T47D (cell line): ENCODE measurements at places on chromosomes 12 and 14.

- DNase-seq = peak; percentile 96
Observed at GRCh38 chr12:107317751-107318555, 224.6 kb upstream of the CRY1 start.

GRCh38 chr12:79360936-79361335, 329.8 kb downstream of the PAWR start:
- no peak for DNase-seq

- no peak for DNase-seq
Observed at GRCh38 chr12:124004233-124004875, 31.3 kb downstream of the ZNF664 start.

DNA sequence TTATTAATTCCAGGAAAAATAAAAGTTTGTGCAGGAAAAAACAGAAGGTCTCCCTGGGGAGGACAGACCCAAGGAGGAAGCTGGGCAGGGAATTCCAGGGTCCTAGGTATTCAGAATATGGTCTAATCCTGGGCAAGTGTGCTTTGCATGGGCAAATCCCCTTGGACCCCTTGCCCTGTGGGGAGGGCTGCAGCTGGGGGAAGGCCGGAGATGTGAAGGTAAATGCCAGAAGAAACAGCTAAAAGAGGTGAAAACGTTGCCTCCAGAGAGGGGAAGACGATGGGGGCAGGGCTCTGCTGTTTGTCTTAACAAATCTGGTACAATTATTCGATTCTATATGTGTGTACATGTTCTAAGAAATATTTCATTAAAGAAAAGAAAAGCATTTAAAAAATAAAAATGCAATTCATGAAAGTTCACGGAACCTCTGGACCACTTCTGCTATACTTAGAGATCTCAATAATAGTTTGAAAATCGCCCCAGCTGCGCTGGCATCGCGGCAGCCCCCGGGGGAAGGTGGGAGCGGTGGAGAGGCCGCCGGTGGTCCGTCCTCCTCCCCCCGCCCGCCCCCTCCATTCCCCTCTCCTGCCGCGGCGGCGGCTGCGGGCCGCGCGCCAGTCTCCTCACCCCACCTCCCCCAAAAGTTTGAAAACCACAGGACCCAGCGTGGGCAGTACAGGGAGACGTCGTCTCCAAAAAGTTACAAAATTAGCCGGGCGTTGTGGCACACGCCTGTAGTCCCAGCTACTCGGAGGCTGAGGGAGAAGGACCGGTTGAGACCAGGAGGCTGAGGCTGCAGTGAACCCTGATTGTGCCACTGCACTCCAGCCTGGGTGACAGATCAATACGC, 1.5 kb upstream of the PRPF40B start:
- DNase-seq = no peak

GRCh38 chr12:22658214-22658613, 33.2 kb downstream of the ETNK1 start:
- DNase-seq = no peak

GRCh38 chr12:57625261-57626032, 7.6 kb downstream of the B4GALNT1 start:
- DNase-seq = no peak

DNA sequence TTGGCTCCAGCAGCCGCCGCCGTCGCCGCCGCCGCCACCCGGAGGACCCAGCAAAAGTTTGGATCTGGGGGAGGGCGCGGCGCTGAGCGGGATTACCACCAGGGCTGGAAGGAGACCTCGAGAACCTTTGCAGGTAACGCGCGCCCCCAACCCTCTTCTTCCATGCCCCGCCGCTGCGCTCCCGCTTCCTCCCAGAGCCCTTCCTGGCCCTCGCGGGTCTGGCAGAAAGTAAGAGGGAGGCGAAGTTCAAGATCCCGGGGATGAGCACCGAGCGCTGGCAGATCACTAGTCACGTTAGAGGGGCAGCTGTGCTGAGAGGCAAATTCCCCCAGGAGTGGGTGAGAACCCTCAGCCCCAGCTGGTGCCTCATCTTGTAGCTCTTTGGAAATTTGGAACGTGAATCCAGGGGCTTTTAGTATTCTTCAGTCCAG, 3.9 kb downstream of the FLRT2 start:
- no peak for DNase-seq

GRCh38 chr12:109202770-109203169, 86.4 kb downstream of the ACACB start:
- no peak for DNase-seq

DNA sequence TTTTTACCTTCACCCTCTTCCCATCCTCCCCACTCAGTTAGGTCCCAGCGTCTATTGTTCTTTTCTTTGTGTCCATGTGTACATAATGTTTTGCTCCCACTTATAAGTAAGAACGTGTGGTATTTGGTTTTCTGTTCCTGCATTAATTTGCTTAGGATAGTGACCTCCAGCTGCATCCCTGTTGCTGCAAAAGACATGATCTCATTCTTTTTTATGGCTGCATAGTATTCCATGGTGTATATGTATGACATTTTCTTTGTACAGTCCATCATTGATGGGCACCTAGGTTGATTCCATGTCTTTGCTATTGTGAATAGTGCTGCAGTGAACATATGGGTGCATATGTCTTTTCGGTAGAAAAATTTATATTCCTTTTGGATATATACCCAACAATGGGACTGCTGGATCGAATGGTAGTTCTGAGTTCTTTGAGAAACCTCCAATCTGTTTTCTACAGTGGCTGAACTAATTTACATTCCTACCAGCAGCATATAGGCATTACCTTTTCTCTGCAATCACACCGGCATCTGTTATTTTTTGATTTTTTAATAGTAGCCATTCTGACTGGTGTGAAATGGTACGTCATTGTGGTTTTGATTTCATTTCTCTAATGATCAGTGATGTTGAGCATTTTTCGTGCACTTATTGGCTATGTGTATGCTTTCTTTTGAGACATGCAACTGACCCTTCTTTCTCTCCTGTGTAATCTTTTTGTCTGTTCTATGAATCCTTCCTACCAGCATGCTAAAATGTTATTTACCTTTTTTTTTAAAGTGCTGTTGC, 279.7 kb upstream of the AMIGO2 start:
- DNase-seq = no peak

GRCh38 chr12:33357181-33357580, 82.4 kb downstream of the SYT10 start:
- DNase-seq = no peak

GRCh38 chr12:116087399-116087798, 190.1 kb downstream of the MED13L start:
- DNase-seq = no peak

- no peak for DNase-seq
Observed at GRCh38 chr12:71469258-71469750, 29.7 kb downstream of the LGR5 start.

- DNase-seq = peak; percentile 93
Observed at GRCh38 chr14:95516554-95517181, at the start of gene SYNE3. SYNE3 (minus strand) TSS chr14:95516650; CDS start chr14:95475821, 40,829 bp downstream.

DNA sequence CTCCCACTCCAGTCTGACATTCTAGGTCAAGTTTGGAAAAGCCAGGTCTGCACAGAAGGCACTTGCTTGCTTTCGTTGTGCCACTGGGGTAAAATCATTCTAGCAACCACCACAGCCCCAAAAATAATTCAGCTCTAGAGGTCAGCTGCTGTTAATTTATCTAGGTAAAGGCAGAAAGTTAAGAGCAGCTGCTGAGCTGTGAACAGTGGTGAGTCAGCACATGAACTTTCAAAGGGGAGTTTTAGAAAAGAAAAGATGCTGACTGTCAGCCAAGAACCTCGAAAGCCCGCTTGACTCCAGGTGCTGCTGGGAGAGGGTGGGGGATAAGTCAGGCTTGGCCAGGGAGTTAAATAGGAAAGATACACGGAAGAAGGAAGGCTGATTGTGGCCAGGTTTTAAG, 12.7 kb downstream of the CCDC197 start:
- no peak for DNase-seq

- no peak for DNase-seq
Observed at GRCh38 chr12:121781484-121781997, 11.9 kb downstream of the RHOF start.

DNA sequence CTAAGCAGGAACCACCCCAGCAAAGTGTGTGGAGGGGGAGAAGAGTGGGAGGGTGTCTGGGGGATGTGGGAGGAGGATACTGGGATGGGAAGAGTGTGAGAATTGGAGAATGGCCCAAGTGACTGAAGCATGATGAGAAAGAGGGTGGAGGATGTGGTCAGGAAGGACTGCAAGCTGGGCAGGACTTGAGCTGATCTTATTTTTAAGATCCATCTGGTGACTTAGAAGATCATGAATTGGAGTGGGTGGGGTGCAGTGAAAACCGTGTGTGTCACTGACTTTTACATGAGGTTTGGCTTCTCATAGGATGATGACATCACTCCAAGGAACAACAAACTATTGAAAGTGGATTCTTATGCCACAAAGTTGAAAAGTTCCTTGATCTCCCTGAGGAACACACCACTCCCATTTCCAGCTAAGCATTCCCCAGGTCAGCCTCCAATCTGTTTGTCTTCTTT, 287.5 kb downstream of the GALC start:
- DNase-seq = no peak

DNA sequence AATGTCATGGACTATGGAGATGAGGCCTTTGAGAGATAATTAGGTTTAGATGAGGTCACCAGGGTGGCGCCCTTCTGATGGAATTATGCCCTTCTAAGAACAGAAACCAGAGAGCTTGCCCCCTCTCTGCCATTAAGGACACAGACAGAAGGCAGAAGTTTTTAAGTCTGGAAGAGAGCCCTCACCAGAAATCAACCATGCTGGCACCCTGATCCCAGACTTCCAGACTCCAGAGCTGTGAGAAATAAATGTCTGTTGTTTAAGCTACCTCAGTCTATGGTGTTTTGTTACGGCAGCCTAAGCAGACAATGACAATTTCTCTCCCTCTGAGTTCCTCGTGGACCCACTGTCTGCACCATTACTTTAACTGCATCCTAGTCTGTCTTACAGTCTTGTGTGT, 382.0 kb downstream of the GXYLT1 start:
- no peak for DNase-seq

DNA sequence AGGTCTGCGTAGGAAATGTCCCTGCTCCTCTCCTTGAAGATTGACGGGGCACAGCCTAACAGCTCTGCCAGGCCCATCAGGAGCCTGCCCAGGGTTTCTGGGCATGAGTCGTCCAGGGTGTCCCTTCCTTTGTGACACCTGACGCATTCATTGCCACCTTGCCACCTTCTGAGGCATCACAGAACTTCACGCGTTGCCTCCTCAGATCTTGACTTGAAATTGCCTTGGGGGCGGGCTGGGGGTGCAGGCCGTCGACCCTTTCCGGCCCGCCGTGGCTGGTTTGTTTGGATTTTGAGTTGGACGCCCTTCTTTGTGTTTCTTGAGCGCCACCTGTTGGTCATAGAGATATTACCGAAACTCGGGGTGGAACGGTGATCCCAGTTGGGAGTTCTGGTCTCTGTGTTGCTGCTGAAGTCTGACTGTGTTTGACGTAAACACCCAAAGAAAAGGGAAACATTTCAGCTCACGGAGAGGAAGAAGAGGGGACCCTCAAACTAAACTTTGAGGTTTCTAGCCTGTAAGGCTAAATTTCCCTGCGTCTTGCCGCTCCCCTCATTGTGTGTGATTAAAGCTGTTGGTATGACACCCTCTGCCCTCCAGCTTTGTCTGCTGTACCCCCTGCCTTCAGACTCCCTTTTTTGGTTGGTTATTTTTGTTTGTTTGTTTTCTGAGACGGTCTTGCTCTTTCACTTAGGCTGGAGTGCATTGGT, 44.6 kb downstream of the MLXIP start:
- DNase-seq = peak; percentile 83

DNA sequence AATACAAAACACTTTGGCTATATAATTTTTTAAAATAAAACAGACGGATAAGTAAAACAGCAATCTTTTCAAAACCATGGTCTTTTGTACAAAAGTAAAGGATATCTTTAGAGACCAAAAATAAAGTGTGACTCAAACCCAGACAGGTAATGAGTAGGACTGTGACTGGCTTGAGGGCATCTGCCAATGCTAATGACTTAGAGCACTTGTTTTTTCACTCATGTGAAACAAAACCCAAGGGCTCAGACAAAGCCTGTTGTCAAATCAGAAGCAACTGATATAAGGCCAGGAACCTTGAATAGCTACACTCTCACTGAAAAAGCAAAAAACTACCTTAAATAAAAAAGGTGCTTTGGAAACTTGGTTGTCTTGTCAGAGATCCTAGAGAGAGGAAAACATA, 357.4 kb downstream of the TMEM117 start:
- no peak for DNase-seq

GRCh38 chr14:73775339-73776193, 61.4 kb upstream of the PNMA1 start:
- no peak for DNase-seq

DNA sequence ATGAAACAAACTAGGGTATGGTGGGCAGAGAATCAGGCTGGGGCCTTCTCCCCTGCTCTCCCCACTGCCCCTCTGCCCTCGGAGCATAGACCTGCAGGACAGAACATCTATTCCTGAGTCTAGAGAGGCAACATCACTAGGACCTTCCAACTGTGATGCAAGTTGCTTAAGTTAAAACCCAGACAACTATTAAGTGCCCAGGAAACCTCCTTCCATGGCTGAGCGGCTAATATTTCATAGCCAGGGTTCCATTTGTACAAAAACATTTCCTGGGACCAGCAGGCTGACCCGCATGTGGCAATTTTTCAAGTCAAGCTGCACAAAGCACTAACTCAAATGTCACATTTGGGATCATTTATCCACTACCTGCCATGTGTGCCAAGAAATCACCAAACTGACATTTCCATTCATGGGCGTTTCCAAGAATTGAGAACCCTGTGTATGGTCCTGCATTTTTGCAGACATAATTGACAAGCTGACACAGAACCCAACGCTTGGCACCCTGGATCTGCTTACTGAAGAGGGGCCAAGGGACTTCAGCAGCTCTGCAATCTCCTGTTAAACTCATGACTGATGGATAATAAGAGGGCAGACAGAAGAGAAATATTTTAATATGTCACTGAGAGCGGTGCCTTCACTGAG, 32.7 kb downstream of the NT5DC3 start:
- DNase-seq = no peak

GRCh38 chr14:102557434-102558226, 34.8 kb upstream of the RCOR1 start:
- no peak for DNase-seq

DNA sequence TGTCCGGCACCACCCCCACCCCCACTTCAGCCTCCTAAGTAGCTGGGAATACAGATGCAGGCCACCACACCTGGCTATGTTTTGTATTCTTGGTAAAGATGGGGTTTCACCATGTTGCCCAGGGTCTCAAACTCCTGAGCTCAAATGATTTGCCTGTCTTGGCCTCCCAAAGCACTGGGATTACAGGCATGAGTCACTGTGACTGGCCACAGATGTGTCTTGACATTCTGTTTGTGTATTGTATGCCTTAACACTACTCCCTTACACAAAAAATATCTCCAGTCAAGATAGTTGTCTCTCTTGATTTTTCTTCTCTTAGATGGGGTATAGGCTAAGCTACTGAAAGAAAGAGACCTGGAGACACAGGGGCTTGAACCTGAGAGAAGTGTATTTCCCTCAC, 17.6 kb downstream of the CLEC14A start:
- DNase-seq = no peak

GRCh38 chr12:12181511-12181910, 85.3 kb downstream of the LRP6 start:
- DNase-seq = no peak

GRCh38 chr12:89875809-89876208, 167.2 kb upstream of the ATP2B1 start:
- DNase-seq = no peak
